ENCODE measurements at places on chromosomes 2 and 18.
A peak's percentile ranks its signal among the peaks of the same experiment; 100 is the strongest.

DNA sequence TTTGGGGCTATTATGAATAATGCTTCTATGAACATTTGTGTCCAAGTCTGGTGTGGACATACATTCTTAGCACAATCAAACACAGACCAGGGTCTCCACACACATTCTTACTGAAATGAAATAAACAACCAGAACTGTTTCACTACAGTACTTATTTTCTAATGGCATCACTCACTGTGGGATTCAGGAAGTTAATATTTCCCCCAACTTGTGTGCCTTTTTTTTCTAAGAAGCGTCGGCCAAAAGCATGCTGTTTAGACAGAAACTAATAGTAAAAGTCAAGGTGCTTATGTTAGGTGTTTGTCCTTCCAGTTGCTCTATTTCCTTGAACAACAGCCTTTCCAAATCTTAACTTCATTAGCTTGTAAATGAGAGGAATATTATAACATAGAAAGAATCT, 117.6 kb downstream of the DOCK10 start:
- DNase-seq: no peak

DNA sequence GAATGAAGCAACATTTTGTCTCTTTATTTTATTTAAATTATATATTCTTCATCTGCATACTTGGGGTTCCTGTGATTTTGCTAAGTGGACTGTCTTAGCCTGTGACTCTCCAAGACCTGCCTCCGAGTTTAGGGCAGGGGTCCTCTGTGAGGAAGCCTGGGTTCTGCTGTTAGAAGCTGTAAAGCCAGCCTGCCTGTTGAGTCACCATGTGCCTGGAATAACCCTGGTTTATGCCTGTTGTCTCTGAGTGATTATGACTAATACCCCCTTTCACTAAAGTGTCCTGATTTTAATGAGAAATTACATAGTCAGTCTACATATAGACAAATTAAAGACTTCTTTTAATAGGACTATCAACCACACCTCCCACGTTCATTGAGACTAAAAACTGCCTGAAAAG, 369.1 kb downstream of the ZNF521 start:
- no peak for DNase-seq

GRCh38 chr2:217090024-217090473, 230.2 kb upstream of the TNP1 start:
- DNase-seq: no peak

GRCh38 chr2:148974095-148974494, 64.4 kb upstream of the LYPD6B start:
- DNase-seq: no peak

DNA sequence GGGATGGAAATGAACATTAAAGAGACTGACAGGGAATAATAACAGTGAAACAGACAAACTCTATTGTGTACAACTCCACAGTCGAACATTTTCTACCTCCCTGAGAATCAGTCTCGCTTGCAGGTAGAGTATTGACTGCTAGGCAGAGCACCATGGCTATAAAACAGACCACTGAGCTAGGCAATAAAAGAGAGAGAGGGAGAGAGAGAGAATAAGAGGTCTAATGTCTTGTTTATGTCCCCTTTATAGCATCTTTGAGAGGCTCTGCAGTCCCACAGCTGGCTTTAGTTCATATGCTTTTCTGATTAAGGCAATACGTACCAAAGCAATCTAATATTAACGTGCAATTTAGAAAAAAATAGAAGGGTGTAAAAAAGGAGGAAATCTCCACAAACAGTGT, 652.6 kb downstream of the NRXN1 start:
- no peak for DNase-seq

DNA sequence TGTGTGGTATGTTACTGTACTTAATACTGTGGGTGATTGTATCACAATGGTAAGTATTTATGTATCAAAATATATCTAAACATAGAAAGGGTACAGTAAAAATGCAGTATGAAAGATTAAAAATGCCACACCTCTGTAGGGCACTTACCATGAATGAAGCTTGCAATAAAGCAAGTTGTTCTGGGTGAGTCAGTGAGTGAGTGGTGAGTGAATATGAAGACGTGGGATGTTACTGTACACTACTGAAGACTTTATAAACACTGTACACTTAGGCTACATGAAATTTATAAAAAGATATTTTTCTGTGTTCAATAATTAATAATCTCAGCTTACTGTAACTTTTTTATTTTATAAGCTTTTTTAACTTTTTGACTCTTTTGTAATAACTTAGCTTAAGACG, 1162.4 kb upstream of the NRXN1 start:
- DNase-seq: no peak

DNA sequence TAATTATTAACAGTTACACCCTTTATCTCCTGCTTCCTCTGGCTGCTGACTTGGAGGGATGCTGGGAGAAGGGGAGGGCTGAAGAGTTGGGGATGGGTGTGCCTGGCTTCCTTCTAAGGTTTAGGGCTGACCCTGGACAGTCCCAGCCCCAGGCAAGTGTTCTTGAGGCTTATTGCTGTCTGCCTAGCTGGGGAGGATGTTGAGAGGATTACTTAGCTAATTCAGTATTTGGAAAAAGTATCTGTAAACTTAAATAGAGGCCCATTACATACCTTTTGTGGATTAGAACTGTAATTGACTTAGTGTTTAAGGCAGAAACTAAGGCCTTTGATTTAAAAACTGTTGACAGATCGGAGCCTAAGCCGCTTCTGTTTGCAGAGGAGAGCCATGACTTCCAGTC, 67.6 kb downstream of the AGAP1 start:
- no peak for DNase-seq

DNA sequence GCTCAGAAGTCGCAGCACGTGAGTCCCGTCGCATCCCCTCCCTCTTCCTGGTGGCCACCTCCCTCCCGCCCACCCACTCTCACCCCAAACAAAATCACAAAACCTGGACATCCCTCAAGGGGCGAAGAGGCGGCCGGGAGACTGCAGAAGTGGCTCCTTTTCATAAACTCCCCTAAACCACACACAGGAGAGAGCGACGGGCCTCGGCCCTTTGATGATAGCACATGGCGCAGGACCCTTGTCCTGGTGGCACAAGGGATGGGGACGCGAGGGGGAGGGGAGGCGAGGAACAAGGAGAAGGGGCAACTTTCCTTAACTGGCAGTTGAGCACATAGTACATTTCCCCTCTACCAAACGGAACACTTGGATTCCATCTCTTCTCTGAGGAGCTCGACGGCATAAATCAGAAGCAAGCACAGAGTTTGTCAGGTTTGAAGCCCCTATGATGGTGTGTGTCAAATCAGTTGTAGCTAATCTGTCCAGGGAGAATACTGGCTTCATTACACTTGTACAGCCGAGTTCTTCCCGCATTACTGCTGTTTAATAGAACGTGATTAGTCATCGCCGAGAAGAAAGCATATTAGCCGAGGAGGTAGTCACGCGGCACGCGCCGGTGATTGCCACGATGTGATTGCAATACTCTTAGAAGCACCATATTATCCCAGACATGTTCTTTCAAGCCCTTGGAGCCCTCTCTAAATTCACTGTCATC, 43.8 kb downstream of the GBX2 start:
- no peak for DNase-seq

DNA sequence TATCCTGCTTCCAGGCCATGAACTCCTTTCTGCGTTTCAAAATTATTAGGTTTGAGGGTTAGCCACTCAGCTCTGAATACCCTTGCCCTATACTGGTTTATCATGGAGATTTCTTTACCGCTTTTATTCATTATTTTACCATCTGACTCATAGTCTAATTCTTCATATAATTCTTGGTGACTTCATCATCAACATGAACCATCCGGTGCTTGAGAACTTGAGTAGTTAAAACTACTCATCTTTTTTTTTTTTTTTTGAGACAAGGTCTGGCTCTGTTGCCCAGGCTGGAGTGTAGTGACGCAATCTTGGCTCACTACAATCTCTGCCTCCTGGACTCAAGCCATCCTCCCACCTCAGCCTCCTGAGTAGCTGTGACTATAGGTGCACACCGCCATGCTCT, 94.2 kb upstream of the LHCGR start:
- DNase-seq: peak; percentile 20

DNA sequence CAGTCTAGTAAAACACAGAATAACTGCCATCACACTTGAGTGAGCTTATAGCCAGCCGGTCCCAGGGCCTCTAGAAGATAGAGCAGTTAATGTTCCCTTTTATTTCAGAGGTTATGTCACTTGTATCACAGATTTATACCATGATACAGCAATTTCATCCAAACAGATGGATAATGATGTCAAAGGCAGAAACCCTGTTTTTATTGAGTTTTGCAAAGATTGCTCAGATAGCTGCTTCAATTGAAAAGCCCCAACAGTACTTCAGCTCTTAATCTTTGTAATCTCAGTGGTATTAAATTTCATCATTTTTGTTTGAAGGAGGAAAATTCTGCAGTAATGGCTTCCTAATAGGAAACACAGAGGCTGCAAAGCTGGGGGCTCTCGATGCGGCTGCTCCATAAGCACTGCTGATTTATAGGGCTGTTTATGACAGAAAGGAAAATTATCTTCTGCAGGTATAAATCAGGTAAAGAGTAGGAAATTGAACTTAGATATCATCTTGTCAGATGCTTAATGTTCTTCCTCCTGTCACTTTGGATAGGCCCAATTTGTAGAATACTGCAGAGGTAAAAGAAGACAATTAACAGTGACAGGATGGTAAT, 112.3 kb downstream of the LNPK start:
- no peak for DNase-seq

- DNase-seq: no peak
These were observed 674.3 kb downstream of the STK39 start for GRCh38 chr2:167572883-167573619.

DNA sequence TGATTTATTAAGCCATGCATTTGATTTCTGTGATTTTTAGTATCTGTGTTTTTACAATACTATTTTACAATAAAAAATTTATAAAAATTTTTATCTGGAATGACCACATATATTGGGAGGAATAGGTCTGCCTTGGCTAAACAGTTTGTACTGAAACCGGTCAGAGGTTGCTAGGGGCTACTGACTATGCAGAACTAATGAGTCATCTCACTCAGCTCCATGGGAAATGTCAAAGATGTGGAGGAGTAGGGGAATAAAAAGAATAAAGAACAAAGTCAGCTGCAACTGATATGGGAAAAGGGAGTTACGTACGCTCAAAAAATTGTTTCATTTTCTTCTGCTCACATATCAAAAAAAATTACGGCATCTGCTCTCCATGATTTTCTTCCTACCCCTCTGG, 8.6 kb upstream of the TMEM163 start:
- peak; percentile 86 for DNase-seq

DNA sequence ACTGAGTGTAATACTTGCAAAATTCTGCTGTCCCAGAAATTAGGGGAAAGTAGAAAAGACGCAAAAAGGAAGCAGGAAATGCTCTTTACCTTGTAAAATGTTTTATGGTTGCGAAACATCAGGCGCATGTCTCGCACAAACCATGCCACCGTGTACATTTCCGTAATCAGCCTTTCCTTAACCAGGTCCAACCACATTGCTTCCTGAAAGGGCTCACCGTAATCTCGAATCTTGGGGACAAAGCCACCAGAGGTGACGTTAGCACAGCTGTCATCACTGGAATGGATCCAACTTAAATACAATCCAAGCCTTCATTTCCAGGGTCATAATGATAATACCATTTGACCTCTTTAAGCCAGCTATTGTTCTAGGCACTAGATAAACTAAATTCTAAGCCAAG, 49.3 kb downstream of the SP110 start:
- DNase-seq: no peak

DNA sequence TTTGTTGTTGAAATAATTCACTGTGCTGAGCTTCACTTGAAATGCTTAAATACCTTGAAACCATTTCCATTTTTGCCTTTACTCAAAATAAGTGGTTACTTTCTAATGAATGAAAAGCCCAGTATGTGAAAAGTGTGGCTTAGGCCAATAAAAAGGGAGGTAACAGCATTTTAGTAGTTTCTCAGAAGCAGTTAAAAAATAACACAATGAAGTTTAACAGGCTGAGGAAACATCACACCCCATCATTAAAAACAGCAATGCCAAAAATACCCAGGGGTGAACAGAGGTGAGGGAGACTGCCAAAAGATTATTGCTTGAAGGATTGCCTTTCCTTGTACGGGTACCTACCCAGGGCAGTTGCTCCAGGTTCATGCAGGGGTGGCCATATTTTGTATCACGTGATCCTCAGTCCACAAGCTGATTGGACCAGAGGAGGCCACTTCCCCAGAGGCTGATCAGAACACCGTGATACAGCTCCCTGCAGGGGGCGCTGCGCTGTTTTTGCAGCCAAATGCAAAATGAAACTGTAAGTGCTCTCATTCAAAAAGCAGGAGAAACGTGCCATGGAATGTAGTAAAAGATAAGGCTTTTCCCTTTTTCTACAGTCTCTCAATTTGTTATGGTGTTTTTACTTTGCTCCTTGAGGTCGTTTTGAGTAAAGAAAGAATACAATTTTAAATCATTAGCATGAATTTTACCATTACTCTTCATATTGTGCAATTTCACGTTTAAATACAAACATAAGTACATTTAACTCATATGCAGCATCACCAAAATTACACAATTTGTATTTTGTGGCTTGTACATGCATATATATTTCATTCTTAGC, 70.2 kb upstream of the SH3BP4 start:
- peak; percentile 89 for DNase-seq

- DNase-seq: no peak
These were observed 19.1 kb downstream of the RTP5 start for GRCh38 chr2:241888641-241889040.

- no peak for DNase-seq
These were observed 118.5 kb downstream of the CALCRL start for GRCh38 chr2:187329586-187329985.

DNA sequence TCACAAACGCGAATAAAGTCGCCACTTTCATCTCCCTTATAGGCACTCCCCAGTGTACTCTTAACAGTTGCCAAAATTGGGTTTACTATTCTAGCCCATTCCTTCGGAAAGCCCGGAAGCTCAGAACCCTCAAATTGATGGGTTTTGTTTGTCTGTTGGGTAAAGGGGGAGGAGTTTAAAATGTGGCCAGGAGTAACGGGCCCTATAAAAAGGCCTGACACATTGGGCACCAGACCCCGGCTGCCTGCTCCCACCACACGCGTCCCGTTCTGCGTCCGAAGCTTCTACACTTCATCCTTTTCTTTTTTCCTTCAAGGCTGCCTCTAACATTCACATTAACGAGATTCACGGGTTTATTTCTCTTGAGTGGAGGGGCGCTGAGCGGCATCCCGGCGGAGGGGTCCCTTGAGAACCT, 837 bp downstream of the NHEJ1 start:
- DNase-seq: no peak
